ENCODE measurements at places on chromosomes 2 and 18.

DNA sequence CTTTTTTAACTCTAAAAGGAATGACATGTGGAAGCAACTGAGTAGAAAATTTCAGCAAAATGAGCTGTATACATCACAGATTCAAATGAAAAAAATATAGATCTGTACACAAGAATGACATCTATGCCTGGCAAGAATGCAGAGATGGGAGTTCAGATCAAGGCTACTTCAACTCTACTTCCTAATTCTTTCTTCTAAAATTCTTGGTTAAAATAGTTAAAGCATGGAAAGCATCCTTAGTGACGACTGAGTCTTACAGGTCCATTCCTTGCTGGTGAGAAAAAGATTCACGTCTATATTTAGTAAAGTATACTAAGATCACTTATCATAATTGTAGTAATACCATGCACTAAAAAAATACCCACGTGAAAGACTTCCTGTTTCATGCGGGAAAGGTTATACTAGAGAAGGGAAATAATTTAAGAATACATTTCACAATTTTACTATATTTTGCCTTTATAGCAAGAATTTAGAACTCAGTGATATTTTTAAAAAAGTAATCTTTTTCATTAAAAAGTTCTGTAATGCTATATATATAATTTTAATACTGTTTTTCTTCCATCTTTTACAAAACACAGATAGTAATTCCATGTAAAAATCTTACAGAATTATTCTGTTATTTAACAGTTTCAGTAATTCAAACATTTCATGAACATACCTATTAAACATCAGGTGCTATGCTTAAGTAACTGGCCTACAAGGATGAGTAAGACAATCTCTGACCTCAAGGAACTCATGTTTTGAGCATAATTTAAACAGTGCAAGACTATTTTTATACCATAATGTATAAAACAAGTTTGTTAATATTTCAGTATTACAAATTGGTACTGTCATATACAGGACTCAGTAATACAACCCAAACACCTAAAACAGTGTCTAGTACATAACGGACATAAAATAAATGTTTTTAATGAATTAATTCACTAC, 159.6 kb downstream of the BAZ2B start:
- DNase-seq = no peak

GRCh38 chr2:197480165-197481036, 19.2 kb downstream of the HSPD1 start:
- no peak for DNase-seq

DNA sequence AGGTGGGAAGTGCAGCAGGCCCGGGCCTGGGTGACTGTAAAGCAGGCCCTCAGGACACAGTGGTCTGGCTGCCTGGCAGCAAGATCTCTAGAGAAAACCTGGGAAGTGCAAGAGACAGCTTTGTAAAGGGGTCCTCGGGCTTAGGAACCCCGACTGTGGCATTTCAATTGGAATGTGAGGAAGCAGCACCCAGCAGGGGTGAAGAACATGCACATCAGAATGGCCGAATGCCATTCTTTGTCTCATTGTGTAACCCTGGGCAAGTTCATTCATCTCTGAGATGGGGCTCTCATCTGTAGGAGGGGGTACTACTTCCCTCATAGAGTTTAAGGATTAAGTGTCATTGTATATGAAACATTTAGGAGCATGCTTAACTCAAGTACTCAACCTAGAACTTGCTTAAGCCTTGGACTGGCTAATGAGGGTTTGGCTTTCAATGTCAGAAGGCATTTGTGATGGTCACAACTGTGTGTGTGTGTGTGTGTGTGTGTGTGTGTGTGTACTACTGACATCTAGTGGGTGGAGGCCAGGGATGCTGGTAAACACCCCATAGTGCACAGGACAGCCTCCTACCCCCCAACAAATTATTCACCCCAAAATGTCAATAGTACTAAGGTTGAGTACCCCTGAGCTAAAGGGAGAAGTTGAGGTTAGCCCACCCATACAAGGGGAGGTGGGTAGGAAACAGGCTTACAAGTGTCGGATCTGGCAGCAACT, 29.3 kb downstream of the MEX3C start:
- DNase-seq = peak; percentile 25

- DNase-seq = peak; percentile 26
Observed at GRCh38 chr2:61255580-61256437, 93.8 kb downstream of the C2orf74 start.

- DNase-seq = no peak
Observed at GRCh38 chr18:24831871-24832665, 371.6 kb downstream of the HRH4 start.

DNA sequence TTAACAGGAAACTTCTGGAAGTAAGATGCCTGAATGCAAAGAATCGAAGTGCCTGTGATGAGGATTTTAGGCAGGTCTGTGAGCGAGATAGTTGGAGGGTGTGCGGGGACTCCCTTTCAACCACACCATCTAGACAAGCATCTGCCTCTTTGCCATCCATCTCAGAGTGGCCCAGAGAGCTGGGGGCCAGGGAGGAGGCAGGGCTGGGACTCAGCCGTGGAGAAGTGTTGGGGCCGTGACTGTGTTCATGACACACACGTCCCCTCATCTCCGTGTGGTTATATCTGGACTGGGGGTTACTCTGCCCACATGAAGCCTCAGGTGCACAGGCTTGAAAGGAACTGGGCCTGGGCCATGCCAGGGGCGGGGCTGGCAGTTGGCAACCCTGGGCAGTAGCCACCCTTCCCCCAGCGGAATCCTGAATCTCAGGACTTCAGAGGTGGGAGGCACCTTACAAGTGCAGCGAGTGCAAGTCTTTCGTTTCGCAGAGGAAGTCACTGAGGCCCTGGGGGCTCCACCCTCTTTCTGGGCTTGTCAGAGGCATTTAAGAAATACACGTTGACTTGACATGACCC, 112.5 kb downstream of the SLC4A3 start:
- no peak for DNase-seq

- no peak for DNase-seq
Observed at GRCh38 chr2:95007822-95008221, 17.7 kb upstream of the MAL start.

DNA sequence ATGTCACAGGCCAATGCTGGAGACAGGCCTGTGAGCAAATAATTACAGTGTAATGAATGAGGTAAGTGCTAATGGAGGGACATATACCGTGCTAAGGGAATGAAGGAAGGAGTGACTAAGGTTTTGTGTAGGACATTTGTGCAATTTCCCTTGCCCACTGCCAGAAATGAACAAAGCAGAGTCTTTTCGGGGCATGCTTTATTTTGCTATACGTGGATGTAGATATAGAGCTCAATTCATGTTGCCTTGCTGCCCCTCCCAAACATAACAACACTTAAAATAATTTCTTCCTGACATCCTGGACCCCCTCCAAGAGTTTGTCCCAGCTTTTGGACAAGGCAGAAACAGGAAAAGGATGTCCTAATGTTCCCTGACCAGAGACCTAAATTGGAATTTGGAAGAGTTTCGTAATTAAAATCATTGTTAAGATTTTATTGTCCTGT, 23.7 kb upstream of the CD28 start:
- DNase-seq = no peak

DNA sequence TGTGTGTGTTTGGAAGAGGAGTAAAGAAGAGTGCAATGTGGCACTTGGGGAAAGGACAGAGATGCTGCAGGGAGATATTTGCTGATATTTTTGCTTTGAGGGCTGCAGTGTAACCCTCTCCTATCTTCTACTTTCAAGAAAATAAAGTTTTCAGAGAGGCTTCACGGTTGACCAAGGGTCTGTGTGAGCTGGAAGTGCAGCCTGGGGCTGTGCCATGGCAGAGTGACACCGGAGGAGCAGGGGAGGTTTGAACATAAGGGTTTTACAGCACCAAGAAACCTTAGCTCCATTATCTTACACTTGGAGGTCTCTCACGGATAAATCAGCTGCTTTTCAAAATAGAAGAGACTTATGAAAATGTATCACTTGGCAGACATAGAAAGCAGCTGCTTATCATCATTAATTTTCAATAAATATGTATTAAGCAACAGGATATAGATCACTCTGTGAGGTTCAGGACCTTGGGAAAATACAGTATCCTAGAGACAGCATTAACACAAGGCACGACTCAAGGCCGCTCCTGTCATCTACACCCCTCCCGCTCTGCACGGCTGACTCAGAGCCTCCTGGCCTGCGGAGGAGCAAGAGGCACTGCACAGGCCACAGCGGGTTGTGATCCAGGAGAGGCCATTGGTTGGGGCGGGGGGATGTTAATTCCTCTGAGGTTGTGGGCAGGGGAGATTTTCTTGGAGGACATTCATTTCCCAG, 127.8 kb downstream of the COPS8 start:
- no peak for DNase-seq

- peak; percentile 7 for DNase-seq
Observed at GRCh38 chr18:22344908-22345670, 72.6 kb downstream of the CTAGE1 start.

GRCh38 chr2:121356058-121356640, 71.1 kb upstream of the TFCP2L1 start:
- DNase-seq = peak; percentile 76

DNA sequence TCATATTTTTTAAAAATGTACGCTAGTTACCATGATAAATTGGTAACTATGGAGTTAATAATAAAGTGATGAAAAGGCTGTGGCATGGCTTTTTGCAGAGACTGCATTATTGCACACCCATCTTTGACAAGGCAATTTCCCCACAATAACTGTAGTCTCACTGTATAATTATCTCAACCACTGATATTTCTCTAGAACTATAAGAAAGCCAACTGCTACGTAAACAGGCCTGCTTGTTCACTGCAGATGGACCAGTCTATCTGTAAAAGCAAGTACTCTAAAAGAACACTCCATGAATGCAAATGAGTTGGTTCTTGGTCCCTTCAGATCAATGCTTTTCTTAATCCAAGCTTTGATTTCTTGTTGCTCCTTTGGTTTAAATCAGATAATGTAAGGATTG, 218.7 kb downstream of the RBM43 start:
- no peak for DNase-seq

DNA sequence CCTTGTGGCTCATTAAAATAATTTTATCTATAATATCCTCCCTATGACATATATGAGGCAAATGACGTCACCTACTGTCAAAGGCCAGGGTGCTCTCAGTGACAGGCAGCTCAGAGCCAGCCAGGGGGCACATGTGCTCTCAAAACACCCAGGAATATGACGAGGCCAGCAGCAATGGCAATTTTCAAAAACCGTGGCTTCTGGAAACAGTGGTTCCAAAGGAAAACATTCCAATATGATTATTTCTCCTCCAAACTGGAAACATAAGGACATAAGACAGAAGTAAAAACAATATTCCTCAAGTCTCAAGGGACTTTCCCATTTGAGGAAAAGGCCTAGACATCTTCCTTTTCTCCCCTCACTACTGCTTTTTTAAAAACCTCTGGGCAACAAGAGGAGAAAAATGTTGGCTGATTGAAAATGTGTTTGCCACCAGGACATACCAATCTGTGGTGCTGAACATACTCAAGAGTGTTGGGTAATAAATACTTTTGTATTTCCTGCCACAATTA, 40.8 kb downstream of the RNF152 start:
- DNase-seq = no peak

GRCh38 chr2:65164426-65164891, 34.6 kb upstream of the RAB1A start:
- DNase-seq = no peak

GRCh38 chr2:157431176-157431575, 12.7 kb downstream of the CYTIP start:
- no peak for DNase-seq

DNA sequence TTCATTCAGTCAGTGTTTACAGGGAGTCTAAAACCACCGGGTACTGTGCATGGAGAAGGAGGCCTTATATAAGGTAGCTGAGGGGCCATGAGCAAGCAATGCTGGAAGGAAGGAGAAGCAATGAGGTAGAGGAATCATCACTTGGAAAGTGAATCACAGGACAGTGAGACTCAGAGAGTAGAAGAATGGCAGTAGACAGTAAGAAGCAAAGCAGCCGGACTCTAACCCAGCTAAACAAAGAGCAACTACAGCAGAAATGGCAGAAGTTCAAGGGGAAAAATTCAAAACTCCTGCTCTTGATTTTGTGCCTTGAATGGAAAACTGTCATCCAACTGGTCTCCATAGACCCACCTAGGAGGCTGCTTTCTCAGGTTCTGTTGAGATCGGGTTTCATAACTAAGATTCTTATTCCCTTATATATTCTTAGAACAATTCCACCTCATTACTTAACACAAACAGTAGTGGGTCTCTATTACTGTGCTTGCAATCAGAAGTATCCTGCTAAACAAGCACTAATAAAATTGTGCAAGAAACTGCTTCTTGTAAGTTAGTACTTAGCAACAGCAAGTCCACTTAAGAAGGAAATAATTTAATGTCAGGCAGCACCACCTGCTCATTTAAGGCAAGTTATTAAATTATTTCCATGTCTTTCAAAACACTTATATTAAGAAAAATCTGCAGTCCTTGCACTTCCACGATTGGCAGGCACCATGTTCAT, 68.0 kb downstream of the RBMS1 start:
- DNase-seq = peak; percentile 40

DNA sequence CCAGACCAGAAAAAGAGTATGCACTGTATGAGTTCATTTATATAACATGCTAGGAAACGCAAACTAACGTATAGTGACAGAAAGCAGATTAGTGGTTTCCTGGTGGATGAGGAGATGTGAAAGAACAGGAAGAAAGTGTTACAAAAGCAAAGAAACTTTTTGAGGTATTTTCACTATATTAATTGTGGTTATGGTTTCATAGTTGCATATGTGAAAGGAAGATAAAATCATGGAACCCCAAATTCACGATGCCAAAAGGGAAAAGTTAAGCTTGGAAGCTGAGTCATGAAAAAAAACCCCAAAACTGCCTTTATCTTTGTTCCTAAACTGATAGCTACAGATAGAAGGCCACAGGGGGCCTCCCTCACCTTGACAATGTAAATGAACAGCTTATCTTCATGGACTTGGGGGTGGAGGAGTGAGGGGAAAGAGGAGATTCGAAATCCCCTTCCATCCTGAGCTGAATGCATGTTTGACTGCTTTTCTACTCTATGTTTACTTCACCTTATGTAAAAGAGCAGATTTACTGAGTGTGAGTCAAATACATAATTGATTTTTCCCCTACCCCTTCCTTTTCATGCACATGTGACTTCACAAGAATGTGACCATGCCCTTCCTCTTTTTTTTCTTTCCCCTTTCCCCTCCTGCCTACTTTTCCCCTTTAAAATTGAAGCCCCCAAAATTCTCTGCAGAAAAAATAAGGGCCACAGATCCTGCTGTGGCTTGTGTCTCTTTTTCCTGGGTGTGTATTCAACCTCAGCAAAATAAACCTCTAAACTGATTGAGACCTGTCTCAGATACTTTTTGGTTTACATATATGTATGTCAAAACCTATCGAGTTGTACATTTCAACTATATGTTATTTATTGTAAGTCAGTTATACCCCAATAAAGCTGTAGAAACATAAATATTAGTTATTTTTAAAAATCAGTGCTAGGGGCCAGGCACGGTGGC, 100.1 kb upstream of the TLK1 start:
- DNase-seq = peak; percentile 71

DNA sequence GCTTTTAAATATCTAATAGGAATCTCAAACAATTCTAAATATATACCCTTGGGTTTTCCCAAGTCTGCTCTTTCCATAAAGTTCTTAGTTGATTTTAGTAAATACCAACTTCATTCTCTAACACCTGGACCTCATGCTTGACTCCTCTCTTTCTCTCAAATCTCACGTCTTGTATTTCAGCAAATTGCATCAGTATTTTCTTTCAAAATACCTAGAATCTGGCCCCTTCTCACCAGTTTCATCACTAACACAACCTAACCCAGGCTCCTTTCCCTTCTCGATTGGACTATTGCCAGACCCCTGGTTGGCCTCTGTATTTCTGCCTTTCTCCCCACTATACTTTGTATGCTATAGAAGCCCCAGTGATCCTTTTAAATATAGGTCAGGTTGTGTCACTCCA, 23.0 kb upstream of the FAM171B start:
- no peak for DNase-seq

Data from NB4 (cell line).